ENCODE measurements at places on chromosomes 3 and 15.

GRCh38 chr3:42264399-42265058 is 1.5 kb downstream of the CCK start:
- peak; percentile 30 for DNase-seq

DNA sequence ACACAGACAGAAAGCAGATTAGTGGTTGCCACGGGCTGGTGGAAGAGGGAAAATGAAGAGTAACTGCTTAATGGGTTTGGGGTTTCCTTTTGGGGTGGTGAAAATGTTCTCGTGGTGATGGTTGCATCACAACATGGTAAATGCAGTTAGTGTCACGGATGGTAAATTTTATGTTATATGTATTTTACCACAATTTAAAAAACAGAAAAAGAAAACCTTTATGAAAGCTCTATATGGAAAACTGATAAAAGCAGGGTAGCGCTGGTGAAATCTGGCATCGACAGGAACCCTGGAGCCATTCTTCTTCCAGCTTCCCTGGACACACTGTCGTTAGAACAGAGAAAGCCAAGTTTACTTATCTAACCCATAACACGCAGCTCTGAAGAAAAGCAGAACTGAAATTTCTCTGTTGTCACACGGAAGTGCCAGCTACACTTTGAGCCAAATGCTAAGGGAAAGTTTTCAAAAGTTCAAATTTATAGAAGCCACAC is 287.7 kb upstream of the NR2F2 start:
- DNase-seq, result no peak

GRCh38 chr15:33111041-33111451 is 83.5 kb downstream of the FMN1 start:
- no peak for DNase-seq

DNA sequence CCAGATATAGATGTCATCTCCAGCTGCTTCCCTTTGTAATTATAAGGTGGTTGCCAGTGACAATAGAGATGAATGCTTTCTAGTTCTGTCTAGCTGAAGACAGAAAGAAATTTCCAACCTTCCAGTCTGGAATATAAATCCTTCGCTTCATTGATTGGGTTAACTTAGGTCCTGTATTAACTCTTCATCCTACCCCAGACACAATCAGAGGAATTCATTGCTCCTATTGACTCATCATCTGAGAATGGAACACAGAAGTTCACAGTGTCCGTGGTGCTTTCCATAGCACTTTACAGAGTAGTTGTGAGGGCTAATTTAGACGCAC is 241.4 kb downstream of the NFKBIZ start:
- DNase-seq, result no peak

GRCh38 chr15:101499863-101500713 is 10.6 kb upstream of the PCSK6 start:
- no peak for DNase-seq

- peak; percentile 60 for DNase-seq
Observed at GRCh38 chr15:23035964-23036566, 3.3 kb downstream of the TUBGCP5 start.

DNA sequence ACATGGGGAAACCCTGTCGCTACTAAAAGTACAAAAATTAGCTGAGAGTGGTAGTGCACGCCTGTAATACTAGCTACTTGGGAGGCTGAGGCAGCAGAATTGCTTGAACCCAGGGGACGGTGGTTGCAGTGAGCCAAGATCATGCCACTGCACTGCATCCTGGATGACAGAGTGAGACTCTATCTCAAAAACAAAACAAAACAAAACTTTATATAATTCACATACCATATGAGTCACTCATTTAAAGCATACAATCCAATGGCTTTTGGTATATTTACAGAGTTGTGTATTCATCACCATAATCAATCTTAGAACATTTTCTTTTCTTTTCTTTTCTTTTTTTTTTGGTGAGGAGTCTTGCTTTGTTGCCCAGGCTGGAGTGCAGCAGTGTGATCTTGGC is 8.7 kb downstream of the PXK start:
- no peak for DNase-seq

DNA sequence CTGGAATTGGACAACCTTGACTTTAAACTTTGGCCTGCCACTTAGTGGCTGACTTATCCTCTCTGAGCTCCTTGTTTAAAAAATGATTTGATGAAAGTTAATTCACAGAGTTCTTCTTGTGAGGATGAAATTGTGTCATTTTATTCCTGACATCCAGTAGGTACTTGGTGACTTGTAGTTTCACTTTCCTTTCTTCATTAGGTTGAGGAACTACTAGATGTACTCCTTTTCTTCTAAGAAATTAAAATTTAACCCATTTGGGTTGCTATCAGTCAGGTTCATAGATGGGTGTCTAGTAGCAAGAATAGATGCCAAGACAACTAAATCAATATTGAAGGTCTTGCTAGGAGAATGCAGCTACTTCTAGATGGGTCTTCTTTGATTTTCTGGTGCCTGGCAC is 5.2 kb downstream of the NR1D2 start:
- DNase-seq, result no peak

- no peak for DNase-seq
Observed at GRCh38 chr3:150220041-150220440, 188.1 kb upstream of the TSC22D2 start.

DNA sequence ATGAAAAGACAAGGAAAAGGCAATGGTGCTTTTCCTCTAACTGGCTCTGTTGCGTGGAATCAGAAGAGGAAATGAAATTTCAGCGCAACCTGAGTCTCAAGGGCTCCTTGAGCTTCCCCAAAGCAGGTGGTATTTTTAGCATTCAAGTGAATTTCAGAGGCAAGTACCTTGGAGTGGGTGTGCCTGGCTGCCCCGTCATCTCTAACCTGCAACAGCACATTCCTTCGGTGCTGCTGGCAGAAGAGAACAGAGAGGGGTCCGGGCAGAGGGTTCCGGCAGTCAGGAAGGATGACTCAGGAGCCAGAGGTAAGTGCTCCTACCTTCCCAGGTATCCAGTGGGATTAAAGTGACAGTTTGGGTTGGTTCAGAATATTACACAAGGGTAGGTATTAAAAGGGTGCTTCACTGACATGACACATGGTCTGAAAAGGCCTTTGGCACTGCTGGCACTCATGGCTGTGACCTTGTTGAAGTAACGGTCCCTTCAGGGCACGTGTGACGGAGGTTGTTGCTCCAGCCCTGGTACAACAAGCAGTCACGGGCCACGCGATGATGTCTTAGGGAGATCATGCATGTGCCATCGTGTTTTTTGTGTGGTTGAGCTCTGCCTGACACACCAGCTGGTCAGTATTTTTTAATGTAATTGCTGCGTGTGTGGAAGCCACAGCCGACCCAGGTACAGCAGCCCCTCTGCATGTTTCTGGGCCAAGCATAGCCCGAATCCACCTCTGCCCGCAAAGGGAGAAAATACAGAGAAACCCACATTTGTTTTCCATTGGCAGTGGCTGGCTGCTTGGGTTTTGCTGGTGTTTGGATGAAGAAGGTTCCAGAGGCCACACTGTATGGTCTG is 75.7 kb downstream of the LRRK1 start:
- DNase-seq, result no peak

DNA sequence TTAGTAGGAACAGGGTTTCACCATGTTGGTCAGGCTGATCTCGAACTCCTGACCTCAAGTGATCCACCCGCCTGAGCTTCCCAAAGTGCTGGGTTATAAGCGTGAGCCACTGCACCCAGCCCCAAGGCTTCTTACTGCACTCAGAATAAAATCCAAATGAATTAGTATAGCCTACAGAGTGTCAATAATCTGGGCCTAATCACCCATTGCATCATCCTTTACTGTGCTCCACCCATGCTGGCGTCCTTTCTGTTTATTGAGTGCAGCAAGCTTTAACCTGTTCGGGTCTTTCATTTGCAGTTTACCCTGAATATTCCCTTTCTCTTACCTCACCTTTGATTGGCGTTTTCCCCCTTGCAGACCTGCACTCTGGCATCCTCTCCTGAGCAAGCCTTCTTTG is 77.7 kb downstream of the CEP63 start:
- peak; percentile 22 for DNase-seq

GRCh38 chr15:77291107-77291506 is 128.8 kb downstream of the PEAK1 start:
- no peak for DNase-seq

DNA sequence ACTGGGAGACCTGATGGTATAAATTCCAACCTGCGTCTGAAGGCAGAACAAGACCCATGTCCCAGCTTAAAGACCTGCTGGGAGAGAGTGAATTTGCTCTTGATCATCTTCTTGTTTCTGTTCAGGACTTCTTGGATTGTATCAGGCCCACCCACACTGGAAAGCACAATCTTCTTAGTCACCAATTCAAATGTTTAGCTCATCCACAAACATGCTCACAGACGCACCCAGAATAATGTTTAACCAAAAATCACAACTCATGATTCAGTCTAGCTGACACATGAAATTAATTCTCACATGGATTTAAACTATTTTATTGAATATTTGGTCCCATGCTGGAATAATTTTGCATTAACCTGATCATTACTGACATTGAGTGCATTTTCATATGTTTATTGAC is 37.8 kb upstream of the GOLGA6L2 start:
- DNase-seq, result no peak

- DNase-seq, result no peak
Observed at GRCh38 chr15:57255751-57256341, 120.5 kb upstream of the CGNL1 start.

DNA sequence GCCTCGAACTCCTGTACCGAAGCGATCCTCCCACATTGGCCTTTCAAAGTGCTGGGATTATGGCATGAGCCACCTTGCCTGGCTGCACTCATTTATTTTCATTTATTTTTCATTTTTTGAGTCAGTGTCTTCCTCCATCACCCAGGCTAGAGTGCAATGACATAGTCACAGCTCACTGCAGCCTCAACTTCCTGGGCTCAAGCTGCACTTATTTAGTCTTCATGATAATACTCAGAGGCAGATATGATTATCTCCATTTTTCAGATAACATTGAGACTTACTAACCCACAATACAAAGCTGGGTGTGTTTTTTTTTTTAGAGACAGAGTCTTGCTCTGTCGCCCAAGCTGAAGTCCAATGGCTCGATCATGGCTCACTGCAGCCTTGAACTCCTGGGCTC is 10.0 kb downstream of the PRKCI start:
- no peak for DNase-seq

DNA sequence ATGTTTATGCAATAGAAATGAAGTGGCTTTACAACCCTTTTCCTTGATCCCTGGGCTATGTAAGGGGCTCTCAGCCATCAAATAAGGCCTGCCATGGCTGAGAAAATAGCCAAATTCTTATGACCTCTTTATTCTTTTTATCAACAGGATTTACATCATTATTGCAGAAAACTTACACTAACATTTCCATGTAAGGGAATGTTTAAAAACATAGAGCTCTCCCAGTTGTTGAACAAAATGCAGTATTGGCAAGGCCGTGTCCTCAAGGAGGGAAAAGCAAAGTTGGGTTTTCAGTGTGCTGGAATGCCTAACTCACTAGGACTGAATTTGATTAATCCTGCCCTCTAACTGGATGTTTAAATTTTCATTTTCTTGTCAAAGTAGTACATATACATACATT is 22.3 kb downstream of the NR2C2 start:
- no peak for DNase-seq

DNA sequence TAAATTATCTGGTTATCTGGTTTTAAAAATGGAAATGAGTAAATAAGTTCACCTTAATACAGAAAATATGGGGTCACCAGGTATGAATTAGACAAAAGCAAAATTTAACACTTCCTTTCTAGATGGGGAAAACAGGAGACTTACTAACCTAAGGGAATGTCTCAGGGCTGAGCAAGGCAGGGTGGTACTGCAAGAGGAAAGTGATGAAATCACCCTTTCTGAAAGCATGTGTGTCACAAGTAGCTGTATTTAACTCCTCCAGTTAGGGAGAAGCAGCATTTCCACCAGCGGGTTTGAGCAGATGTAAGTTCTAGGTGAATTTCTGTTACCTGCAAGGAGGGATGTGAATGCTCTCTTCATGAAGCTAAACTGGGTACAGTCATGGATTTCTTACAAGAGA is 629.1 kb downstream of the MECOM start:
- DNase-seq, result no peak

- no peak for DNase-seq
Observed at GRCh38 chr15:86004061-86004460, 75.6 kb upstream of the AGBL1 start.

GRCh38 chr3:60107275-60107674 is 1057.5 kb upstream of the CFAP20DC start:
- no peak for DNase-seq

GRCh38 chr3:179671747-179672242 is 19.0 kb downstream of the USP13 start:
- DNase-seq, result no peak

- peak; percentile 66 for DNase-seq
Observed at GRCh38 chr3:133644768-133645167, 17.0 kb downstream of the TOPBP1 start.

- no peak for DNase-seq
Observed at GRCh38 chr3:151949706-151950105, 76.3 kb downstream of the SUCNR1 start.

DNA sequence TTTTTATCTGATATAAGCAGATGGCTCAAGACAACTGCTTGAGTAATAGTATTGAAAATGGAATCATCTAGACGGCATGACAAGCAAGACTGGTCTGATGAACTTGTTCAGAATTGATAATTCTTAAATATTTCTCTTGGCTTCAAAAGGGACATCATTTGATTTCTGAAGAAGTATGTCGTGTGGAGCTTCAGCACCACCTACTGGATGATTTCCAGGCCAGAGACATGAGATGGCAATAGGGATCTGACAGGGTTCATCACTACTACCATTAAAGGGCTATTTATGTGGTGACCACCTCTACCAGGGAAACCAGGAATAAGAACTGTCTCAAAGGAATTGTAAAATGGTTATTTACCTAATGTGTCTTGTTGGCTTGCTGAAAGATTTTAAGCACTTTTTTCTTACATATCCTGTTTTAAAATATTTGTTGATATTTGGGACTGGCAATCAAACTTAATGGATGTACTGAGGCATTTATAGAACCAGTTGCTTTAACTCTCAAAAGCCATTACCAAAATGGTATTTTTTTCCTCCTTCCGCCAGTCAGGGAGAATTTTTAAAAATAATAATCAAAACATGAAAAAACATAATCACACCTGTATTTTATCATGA is 99.5 kb upstream of the FAM98B start:
- peak; percentile 45 for DNase-seq

DNA sequence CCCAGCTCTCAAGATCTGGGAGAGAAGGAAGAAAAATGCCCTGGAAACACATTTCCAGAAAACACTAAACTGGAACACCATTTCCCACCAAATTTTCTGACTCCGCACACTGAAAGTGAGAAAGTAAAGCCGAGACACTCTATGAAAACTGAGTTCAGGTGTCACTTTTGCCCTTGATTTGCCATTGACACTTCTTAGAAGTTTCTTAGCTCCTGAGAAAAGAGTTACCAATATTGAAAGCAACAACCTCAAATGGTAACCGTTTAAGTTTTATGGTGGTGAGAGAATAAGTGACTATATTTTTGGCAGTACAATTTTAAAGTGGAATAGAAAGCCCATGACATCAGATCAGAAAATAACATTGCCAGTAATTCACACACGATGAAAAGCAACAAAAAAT is 39.0 kb downstream of the CD86 start:
- no peak for DNase-seq
